Stimulated activated naive CD4-positive, alpha-beta T cell treated with Interleukin-2 at 50 U/mL for 16 hours (primary cell): ENCODE measurements at places on chromosomes 2 and 18.
A peak's percentile ranks its signal among the peaks of the same experiment; 100 is the strongest.

GRCh38 chr2:1455466-1455865, 42.2 kb downstream of the TPO start:
- no peak for DNase-seq

DNA sequence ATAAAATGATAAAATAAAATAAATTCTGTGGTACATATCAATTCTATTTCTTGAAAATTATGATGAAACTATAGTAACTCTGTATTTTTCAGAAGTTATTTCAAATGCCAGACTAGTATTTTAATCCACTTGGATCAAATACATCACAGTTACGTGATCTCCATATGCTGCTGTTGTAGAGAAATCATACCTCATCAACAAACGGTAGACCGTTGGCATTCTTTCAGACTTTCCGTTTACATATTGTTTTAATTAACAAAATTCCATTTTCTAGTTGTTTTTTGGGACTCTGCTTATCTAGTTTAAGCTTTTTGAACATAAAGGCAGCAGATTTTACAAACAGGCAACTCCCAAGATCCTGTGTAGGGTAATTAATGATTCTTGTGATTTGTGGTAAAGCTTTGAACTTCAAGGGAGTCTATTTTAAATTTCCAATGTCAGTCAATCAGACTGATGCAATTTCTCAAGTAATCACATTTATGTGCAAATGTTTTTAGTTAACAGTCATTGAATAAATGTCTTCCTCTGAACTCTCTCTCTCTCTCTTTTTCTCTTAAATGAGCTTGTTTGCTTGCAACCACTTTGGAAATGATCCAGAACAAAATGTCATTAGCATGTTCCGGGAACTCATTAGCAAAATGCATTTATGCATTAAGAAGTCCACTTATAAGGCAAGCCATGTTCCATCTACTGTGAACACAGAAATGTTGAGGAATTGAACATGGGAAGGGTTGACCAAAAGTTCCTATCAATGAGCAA, 31.8 kb downstream of the NYAP2 start:
- DNase-seq = no peak

DNA sequence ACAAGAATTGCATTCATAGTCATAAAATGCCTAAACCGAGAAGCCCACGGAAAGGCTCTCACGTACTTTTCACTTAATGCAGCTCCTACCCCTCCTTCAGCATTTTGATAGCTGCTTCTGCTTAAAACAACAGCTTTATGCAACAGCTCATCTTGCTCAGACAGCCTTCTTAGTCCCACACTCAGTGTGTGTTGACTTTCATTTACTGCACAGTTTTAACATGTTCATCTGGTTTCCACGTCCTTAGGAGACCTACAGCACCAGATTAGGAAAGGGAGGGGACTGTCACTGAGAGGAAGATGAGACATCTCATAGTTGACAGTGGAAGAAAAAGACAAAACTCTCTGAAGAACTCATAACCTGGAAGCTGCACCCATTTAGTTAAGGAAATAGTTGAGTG, 435.4 kb downstream of the SETBP1 start:
- DNase-seq = no peak

DNA sequence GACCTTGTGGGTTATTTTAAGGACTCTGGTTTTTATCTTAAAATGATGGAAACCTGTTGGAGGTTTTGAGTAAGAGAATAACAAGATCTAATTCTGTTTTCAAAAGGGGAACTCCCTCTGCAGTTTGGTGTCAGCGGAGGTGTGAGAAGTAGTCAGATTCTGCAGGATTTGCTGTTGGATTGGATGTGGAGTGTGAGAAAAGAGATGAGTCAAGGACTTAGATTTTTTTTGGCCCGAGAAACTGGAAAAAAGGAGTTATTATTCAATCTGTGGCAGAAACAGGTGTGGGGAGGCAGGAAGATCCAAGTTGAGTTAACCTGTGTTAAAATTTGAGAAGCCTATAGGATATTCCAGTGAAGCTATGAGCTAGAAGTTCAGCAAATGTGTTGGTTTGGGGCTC, 337.2 kb upstream of the FANCL start:
- no peak for DNase-seq

- DNase-seq = no peak
Observed at GRCh38 chr2:199692489-199692888, 158.5 kb downstream of the FTCDNL1 start.

- DNase-seq = no peak
Observed at GRCh38 chr18:56565551-56566345, 72.6 kb downstream of the TXNL1 start.

DNA sequence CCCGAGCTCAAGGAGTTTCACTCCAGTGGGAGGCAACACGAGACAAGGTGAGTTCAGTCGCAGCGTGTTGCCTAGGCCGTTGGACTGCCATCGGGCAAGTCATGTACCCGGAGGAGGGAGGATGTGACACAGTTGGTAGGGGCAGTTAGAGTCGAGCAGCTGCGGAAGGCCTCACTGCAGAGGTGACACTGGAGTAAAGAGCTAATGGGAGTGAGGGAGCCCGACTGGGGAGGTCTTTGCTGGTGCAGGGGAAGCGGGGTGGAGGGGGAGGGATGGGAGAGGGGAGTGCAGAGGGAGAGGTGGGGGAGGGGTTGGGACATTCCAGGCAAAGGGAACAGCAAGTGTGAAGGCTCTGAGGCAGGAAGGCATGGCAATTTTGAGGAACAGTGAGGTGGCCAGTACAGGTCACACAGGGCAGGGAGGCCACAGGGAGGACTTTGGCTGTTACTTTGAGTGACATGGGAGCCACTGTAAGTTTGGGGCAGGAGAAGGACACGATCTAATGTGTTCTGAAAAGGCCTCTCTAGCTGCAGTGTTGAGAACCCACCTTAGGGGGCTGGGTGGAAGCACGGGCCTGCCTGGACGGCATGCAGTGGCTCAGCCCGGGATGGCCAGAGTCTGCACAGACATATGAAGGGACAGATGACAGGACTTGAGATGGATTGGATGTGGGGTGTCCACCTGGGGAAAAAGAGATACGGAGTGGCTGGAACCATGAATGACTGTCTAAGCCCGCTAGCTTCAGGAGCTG, 61.1 kb downstream of the KCNF1 start:
- DNase-seq = no peak

GRCh38 chr2:175576270-175576669, 394.8 kb upstream of the ATP5MC3 start:
- DNase-seq = no peak

- DNase-seq = no peak
Observed at GRCh38 chr2:217466805-217467204, 536.0 kb downstream of the TNS1 start.

- no peak for DNase-seq
Observed at GRCh38 chr2:33478968-33479731, 2.7 kb downstream of the RASGRP3 start.

- no peak for DNase-seq
Observed at GRCh38 chr18:56568986-56569385, 69.4 kb downstream of the TXNL1 start.

GRCh38 chr2:86788165-86788564, 2.5 kb downstream of the CD8A start:
- no peak for DNase-seq

DNA sequence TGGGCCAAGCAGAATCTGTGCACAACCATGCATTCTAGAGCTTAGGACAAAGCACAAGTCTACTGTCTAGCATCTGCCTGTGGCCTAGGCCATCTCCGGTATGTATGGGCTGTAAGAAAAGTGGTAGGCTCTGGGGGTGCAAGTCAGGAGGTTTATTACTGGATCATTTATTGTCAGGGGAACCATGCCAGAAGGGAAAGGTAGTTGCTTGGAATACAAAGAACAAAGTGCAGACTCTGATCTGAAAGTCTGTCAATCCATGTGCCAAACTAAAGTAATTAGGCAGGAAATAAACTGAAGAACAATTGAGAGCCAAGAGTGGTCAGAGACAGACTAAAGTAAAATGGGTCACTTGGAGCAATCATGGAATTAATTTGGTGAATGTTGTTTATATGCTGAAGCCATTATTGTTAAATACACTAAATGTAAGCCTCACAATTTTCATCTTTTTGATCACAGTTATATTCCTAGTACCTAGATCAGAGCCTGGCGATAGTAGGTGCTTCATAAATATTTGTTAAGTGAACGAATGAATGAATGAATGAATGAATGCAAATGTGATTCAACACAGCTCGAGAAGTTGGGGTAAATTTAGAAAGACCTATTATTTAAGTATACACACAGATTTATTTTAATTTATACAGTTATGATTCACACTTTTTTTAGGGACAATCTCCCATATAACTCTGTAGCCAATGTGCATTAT, 260.7 kb upstream of the STON1 start:
- DNase-seq = no peak

- no peak for DNase-seq
Observed at GRCh38 chr2:122704109-122704563, 948.7 kb downstream of the TSN start.

DNA sequence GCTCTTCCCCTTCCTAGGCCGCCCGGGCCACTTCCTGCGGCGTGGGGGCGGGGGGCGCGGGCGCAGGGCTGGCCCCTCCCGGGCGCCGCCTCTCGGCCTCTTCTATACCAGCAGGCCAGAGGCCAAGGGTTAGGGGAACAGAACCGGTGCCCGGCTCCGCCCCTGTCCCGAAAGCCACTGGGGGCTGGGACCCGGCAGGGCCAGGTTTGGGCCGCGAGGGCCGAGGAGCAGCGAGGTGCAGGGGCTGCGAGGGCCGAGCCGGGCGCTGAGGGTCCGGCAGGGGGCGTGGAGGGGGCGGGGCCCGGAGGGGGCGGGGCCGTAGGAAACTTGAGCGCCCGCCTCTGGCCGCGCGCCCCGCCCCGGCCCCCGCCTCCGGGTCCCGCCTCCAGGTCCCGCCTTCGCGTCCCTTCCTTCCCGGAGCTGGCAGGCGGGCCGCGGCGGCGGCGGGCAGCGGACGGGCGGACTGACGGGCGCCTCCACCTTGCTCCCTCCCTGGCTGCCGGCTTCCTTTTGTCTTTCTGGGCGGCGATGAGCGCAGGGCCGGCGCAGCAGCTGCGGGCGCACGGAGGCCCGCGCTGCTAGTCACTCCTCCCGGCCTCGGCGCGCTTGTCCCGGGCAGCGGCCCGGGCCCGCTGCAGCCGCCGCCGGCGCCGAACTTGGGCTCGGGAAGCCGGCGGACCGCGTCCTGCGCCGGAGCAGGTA, at the start of gene HPCAL1:
TSS of gene HPCAL1 (plus strand) at position 426 of the 702 bp plus-strand sequence. CDS start 116,854 bp downstream, outside the sequence.
- peak; percentile 73 for DNase-seq

GRCh38 chr2:159168707-159169106, 117.8 kb downstream of the WDSUB1 start:
- DNase-seq = no peak

GRCh38 chr2:15383695-15384350, 177.3 kb downstream of the NBAS start:
- no peak for DNase-seq

- DNase-seq = no peak
Observed at GRCh38 chr18:50027996-50028395, 167.0 kb downstream of the MYO5B start.

- peak; percentile 56 for DNase-seq
Observed at GRCh38 chr2:201261471-201261870, 1.1 kb downstream of the CASP8 start.

- no peak for DNase-seq
Observed at GRCh38 chr2:100274566-100275199, 47.6 kb downstream of the LONRF2 start.
